ENCODE measurements at places on chromosomes 11 and 22.

DNA sequence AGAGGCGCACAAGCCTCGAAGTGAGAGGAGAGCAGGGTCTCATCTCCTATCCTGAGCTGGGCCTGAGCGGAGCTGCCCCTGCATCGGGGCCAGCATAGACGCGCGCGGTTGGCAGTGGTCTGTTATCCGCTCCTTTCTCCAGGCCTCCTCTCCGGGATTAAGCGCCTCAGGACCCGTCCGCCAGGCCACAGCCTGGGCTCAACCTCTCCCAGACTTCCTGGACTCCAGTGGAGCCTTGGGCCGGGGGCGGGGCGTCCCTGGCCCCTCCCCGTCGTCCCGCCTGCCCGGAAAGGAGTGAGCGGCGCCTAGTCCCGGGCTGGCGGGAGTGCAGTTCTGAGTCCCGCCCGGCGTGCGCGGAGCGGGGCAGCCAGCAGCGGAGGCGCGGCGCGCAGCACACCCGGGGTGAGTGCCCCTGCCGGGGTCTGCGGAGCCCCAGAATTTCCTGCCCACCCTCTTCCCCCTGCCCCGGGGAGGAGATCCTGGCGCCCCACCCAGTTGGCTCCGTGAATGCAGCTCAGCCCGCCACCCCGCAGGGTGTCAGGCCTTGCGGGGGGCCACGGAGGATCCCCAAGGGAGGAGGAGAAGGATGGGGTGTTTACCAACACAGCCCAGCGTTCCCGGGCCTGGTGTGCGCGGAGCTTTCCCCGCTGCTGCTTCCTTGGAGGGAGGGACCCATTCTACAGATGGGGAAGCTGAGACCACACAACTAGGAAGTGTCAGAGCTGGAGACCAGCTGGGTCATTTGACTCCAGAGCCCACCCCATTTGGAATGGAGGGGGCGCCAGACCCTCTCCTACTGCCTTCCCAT lies at the start of gene TCIRG1:
TSS of gene TCIRG1 (plus strand) at position 308 of the 808 bp plus-strand sequence. CDS start 2,247 bp downstream, outside the sequence.
- DNase-seq = no peak

DNA sequence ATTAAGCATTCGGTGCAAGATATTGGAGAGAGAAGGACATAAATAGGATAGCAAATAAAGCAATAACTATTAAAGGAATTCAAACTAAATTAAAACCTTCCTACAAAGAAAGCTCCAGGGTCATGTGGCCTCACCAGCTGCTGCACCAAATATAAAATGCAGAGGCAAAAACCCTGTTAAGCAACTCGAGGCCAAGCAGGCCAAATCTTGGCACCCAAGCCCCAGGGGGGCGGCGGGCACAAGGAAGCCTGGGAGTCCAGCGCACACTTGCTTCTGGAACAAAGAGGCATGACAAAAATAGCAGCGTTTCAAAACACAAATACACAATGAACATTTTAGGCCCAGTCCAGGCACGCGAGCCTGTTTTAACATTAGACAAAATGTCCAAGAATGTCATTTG lies 20.8 kb downstream of the KRTAP5-6 start:
- no peak for DNase-seq

DNA sequence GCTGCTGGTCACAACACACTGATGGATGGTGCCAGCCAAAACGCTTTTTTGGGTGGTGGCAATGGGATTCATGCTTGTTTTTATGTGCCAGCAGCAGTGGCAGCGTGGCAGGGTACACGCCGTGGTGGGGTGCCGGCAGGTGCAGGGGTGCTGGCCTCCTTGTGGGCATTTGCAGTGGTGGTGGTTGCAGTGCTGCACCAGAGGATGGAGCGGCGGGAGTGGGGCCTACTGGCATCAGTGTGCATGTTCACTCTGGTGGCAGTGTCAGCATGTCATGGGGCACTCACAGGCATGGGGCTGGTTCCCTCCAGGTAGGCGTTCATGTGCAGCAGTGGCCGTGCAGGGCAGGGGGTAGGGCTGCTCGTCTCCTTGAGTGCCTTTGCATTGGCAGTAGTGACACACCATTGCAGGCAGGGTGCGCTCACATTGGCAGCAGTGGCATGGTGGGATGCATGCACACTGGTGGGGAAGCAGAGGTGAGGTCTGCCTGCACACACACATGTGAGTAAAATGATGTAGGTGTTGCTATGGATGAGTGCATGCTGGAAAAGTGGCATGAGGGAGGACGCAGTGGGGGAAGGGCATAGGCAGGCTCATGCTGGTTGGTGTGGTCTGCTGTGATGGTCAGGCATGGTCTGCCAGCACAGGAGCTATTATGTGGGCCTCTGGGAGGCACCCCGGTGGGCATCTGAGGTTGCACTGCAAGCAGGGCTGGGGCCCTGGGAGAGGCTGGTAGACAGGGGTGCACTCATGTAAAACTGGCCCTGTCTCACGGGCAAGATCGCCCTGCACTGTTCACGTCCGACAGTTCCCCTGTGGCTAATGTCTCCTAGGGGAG lies 29.9 kb downstream of the CCDC15 start:
- DNase-seq = no peak

DNA sequence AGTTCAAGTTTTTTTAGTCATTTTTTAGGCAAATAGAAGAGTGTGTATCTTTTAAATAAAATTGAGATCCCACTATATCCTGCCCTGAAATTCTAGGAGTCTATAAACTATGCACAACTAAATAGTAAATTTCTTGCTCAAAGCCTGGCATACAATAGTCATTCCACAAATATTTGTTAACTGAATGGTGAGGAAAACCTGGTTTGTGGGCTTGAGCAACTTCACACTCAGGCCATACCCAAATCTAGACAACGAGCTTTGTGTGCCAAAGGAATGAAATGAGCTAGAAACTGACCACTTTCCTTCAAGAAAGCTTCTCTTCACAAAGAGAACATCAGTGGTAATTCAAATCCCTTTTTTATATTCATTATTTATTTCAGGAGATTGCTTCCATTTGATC lies 39.6 kb upstream of the AMOTL1 start:
- DNase-seq = no peak

DNA sequence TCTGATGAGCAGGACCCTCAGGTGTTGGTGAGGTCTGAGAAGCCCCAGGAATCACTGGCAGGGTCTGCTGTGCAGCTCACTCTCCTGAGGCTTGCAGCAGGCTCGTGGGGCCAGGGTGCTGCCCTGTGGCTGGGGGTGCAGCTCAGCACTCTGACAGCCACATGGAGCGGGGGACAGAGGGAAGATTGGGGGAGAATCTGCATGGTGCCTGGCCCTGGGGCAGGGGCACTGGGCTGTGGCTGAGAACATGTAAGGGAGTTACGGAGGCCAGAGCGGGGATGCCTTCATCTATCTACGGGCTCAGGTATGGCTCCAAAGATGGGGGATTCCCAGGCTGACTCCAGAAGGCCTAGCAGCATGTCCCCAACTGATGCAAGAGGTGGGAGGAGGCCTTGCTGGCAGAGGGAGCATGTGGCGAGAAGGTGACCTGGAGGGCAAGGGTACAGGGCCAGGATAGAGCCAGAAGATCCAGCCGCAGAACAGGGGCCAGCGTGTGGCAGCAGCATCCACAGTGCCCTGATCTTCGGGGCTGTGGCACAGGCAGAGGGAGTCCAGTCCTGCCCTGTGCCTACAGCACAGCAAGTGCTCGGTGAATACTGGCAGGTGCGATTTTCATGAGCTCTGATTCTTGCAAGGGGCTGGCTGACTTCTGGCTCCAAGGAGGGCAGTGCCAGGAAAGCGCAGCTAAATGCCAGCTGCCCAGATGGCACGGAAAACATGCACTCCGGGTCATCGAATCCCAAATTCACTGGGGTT lies 184.7 kb downstream of the CTTN start:
- no peak for DNase-seq

DNA sequence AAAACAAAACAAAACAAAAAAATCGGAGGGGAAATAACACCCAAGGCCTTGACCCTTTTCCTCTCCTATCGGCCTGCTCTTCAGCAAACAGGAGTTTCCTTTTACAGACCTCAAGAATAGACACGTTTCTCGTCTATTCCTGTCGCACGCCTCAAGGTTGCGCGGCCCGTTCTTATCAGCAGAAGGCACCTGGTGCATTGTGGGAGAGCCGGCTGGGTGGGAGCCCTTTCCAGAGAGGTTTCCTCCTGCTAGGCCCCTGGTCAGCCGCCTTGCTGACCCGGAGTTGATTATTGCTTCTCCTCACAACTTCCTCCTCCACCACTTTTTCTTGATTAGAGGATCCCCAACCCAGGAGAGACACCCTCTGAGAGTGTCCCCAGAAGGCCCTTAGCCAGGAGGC lies 497.3 kb downstream of the MIAT start:
- DNase-seq = no peak

GRCh38 chr11:72265951-72266350 lies 22.0 kb upstream of the PHOX2A start:
- no peak for DNase-seq

GRCh38 chr11:82494988-82495432 lies 238.7 kb downstream of the FAM181B start:
- no peak for DNase-seq

GRCh38 chr22:26559961-26560575 lies 29.9 kb downstream of the TPST2 start:
- no peak for DNase-seq

DNA sequence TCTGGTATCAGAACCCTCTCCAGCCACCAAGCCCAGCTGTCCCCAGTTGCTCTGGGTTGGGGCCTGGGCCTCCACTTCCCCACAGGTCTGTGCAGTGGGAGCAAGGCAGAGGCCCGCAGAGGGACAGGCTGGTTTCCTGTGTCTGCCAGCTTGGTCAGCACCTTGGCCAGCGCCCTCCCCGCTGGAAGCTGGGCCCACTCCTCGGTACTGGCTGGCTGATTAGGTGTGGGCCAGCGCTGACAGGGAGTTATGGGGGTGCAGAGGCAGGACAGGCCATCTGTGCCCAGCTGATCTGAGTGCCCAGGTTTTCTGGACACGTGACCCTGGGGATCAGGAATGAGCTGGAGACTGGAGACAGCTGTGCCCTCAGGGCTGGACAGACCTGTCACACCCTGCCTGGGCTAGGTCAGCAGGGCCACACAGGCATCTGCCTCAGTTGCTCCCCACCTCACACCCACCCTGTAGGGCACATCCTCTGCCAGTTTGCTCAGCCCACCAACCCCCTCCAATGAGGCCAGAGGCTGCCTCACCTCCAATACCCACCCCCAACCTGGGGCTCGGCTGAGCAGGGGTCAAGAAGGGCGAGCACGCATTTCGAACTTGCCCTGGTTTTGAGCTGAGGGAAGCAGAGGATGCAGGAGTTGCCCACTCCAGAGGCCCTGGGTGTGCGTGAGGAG lies 175.3 kb downstream of the IGLL1 start:
- no peak for DNase-seq

- no peak for DNase-seq
These were observed 20.3 kb downstream of the FAM118B start for GRCh38 chr11:126231725-126232459.

DNA sequence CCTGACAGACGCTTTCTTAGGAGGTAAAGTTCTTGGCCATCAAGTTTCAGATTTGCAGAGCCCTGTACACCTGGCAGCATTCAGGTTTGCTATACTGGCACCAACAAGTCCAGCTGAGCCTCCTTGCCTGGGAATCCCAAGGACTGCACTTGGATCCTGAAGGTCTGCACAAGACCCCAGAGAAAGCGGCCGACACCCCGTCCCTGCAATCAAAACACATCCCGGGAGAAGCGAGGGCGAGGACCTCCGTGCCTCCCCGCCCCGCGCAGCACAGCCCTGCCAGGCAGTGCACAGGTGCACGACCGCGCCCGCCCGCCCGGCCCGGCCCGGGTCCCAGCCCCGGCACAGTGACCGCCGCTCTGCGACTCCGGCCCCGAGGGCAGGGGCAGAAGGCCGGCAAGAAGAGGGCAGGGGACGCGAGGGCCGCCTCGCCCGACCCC lies 559 bp downstream of the MRTFA start:
- DNase-seq = no peak

GRCh38 chr11:72693271-72693968 lies 19.2 kb upstream of the PDE2A start:
- DNase-seq = no peak

DNA sequence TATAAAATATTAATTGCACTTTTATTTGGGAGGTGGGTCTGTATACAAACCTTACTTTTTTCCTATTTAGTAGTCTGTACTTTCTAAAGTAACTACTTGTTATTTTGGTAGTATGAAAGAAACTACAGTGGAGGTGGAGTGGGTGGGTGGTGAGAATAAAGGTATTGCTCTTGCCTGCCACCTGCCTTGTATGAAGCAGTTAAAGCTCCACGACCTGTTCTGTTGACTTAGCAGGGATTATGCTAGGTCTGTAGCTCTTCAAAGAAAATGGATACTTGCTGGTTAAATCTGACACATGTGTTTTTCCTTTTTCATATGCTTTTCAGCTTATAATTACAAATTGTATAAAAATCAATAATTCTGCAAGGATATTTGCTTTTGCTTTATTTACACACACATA lies 111.9 kb downstream of the EHF start:
- no peak for DNase-seq

- DNase-seq = no peak
These were observed 65.1 kb upstream of the CARD18 start for GRCh38 chr11:105204636-105205035.

DNA sequence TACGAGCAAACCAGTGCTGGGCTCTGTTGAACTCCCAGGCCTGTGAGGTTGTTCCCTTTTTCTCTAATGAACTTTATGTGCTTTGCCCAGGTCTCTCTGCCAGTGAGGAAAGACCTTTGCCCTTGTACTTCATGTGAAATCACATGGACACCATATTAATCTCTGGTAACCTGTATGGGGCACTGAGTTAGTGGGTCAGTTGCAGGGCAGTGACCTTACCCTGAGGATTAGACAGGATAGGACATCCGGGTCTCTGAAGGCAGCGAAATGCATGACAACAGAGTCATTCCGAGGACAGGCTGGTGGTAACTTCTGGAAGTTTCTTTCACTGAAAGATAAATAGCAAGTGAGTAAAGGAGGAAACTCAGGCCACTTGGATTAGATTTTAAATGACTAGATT lies 93.7 kb downstream of the ZBTB16 start:
- DNase-seq = no peak

- DNase-seq = no peak
These were observed 526 bp downstream of the TPST2 start for GRCh38 chr22:26589367-26589844.

- no peak for DNase-seq
These were observed 51.3 kb downstream of the BTG4 start for GRCh38 chr11:111460856-111461255.

- DNase-seq = no peak
These were observed 18.2 kb upstream of the SYT13 start for GRCh38 chr11:45304111-45304991.

DNA sequence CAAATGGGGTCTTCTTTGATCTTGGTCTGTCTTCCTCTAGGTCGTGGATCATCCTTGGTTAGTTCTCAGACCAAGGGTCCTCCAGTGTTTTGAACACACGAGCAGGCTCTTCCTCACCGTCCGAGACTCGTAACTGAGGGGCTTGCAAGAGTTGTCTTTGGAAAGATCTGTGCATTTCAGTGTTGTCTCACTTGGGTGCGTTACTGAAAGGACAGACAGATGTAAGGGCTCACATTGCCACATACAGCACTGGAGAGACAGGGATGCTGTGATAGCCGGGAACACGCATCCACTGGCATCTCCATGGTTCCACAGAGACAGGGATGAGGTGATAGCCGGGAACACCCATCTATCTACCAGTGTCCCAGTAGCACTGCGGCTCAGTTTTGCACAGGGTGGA lies 15.7 kb downstream of the GLB1L2 start:
- no peak for DNase-seq

GRCh38 chr22:47450876-47451475 lies 688.5 kb downstream of the TBC1D22A start:
- DNase-seq = no peak
